SHP77 (cell line): ENCODE measurements at places on chromosomes 2 and 18.
A peak's percentile ranks its signal among the peaks of the same experiment; 100 is the strongest.

GRCh38 chr2:143345887-143346787 is 216.9 kb downstream of the ARHGAP15 start:
- no peak for DNase-seq

GRCh38 chr2:26039603-26040323 is 5.9 kb downstream of the RAB10 start:
- DNase-seq: no peak

DNA sequence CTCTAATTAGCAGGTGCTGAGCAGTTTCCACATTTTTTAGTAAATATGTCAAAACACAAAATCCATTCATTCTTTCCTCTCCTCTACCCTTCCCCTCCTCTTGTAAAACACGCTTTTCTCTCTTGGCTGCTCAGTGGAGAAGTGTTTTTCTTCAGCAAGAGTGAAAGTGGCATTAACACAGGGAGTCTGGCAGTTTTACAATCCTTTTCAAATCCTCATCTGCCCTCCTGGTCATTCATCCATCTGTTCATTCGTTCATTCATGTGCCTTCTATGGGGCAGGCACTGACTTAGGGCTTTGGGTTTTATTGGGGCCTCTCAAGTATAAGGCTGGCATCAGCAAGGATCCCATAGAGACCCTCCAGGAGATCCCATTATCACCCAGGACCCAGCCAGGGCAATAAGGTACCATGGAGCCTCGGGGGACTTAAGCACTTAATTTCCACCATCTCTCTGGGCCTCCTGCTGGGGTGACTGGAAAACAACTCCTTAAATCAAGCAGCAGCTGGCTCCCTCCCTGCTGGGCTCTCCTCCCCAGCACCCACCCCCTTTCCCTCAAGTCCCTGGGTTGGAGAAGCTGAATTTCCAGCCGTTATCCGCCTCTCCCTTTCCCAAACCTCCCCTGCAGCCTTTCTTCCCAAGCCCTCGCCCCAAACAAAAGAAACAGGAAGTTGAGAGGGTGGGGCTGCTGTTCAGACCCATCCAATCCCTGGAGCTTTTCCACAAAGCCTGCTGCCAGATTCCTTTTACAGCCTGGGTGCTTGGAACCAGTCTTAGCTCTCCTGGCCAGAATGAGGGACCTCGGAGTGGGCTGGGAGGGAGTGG is 32.6 kb downstream of the MARCHF4 start:
- peak; percentile 78 for DNase-seq

DNA sequence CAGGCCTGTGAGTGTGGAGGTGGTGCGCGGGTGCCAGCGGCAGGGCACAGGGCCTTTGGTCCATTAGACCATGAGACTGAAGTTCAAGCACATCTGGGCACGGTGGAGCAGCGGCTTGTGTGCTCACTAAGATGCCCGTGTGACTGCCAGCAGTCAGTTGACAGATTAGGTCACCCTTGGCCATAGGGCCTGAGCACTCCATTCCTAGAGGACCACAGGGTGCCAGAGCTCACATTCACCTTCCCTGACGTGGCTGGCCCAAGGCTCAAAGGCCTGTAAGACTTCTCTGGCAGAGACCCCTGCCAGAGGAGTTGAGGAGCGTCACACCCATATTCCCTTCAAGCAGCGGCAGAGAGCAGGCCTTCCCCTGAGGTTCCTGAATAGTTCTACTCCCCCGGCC is 650 bp downstream of the LHCGR start:
- no peak for DNase-seq

- DNase-seq: no peak
Observed at GRCh38 chr2:70868970-70869369, 33.4 kb upstream of the CD207 start.

- DNase-seq: peak; percentile 61
Observed at GRCh38 chr18:267380-267687, 513 bp downstream of the THOC1 start.

- DNase-seq: peak; percentile 72
Observed at GRCh38 chr18:23857756-23858155, 156.8 kb upstream of the TTC39C start.

DNA sequence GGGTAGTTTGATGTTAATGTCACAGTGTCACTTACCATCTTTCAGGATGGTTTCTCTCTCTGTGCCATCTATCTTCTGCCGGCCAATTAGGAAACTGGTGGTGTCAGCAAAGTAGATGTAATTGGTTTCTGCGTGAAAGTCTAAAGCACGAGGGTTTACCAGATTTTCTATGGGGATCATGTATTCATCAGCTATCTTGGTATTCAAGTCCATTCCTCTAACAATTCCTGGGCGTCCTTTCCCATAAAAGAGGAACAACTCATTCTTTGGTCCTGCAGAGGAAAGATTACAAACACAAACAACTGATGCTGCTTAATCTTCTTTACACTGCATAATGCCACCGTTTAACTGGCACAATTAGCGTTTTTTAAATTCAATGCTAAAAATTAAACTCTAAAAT is 1081.9 kb downstream of the LRP1B start:
- no peak for DNase-seq

DNA sequence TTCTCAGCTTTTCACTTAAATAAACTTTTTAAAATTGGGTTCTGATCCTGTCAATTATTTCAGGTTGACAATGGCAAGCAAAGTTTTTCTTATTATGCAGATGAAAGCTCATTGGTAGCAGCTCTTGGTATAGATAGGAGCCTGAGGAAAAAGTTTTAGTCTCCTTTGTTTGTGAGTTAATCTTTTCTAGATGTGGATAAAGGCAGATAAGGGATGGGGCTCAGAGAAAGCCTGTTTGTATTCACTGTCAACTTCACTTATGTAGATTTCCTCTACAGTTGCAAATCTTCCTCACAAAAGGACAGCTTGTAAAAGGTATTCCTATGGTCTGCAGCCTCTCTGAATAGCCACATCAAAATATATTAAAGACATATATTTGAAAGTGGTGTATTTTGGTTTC is 224.5 kb upstream of the SPOPL start:
- no peak for DNase-seq

- no peak for DNase-seq
Observed at GRCh38 chr2:160977376-160977775, 182.9 kb upstream of the TANK start.

- DNase-seq: peak; percentile 31
Observed at GRCh38 chr18:808086-808485, 4.0 kb downstream of the YES1 start.

DNA sequence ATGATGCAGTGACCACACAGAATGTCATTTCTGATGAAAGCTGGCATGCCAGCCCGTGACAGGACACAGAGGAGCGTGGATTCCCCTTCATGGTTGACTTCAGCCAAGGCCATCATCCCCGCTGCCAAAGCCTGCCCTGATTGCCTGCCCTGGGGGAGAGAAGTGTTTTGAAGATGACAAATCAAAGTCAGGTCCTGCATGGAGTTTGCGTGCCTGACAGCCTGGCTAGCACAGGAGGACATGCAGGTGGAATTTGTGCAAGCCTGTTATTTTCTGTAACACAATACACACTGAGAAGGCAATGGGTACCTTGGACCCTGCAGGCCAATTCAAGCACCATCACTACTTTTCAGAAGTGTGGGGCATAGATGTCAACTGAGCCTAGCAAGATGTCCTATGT is 5.4 kb upstream of the IL1R2 start:
- no peak for DNase-seq

GRCh38 chr2:212732860-212733259 is 194.3 kb upstream of the ERBB4 start:
- no peak for DNase-seq

- DNase-seq: no peak
Observed at GRCh38 chr2:128284841-128285240, 33.8 kb downstream of the HS6ST1 start.

DNA sequence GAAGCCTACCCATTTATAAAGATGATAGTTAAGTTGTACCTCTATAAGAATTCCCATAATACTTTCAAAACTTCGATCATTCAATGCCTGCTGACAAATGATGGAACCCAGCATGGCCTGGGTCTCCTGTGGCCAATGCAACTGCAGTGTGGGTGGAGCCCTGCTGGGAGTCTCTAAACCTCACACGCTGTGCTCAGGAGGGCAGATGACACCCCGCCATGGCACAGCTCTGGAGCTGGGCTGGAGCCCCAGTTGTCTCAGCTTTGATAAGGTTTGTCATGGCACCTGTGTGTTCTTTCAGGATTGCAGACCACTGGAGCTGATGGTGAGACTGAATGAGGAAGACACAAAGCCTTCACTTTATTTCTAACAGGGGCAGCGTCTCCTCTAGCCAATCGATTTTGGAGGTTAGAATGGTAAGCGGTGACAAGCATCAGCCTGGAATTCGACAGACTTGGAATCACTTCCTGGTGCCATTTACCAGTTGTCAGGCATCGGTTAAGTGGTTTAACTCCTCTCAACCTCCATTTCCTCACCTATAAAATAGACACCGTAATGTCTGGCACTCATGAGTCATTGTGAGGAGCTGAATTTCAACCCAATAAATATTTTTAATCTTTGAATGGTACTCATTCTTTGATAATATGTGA is 383.6 kb upstream of the SALL3 start:
- DNase-seq: no peak

DNA sequence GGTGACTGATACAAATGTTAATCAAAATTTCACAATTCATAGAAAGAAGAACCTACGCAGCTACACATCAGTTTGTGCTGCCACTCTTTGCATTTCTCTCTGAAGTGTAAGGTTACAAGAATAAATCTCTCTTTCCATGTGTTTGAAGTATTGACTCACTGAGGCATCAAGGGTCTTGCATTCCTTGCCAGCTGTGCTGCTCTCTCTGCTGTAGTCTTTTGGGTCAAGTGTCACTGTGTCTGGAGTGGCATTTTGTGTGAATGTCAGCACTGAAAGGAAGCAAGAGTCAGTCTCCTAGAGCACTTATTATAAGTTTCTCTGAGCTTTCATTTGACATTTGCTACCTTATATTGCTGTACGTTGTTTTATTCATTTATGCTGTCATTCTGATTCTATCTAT is 1696.1 kb upstream of the LRRTM1 start:
- no peak for DNase-seq

- DNase-seq: peak; percentile 72
Observed at GRCh38 chr2:216539791-216540241, 41.2 kb downstream of the RPL37A start.

- no peak for DNase-seq
Observed at GRCh38 chr2:27735263-27735904, 36.1 kb upstream of the MRPL33 start.

DNA sequence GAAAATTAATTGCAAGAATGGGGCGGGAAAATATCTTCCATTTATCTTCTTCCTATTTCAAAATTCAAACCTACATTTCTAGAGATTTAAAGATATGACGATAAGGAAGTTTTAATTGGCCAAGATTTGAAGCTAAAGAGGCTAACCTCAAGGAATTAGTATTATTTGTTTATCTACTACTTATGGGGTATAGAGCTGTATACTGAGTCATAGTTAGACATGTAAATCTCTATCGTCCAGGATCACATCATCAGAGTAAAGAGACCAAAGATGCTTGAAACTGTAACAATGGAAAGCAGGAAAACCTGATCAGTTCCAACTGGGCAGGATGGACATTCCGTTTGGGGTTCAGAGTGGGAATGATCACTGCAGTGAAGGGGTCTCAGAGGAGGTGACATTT is 95.2 kb upstream of the KLF7 start:
- no peak for DNase-seq

DNA sequence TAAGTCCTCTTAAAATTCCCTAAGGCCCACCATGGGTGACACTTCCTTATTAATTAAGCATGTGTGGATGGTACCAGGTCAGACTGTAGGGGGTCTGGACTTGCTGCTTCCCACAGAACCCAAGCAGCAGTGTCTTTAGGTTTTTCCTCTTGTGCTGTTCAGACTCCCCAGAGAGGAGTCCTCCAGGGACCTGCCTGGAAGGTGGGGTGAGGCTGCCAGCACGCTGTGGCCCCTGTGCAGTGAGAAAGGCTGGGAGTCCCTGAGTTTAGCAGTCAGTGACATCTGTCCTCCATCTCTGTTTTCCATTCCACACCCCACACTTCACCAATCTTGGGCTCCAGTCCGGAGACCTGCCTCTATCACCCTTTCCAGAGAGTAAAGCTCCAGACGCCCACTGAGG is 18.0 kb upstream of the ST3GAL5 start:
- DNase-seq: no peak

DNA sequence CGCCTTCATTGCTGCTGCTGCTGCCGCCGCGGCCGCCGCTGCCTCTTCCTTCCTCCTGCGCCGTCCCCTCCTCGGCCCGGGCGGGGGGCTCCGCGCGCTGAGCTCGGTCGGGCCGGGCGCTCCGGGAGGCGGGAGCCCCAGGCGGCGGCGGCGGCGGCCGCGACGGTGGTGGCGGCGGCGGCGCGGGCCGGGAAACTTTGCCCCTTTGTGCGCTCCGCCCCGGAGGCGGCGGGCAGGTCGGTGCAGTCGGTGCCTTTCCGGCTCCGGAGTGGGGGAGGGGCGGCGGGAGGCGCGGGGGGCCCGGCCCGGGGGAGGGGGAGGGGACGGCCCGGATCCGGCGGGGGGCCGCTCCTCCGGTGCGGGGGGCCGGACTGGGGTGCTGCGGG is 205 bp downstream of the TET3 start:
- peak; percentile 42 for DNase-seq

DNA sequence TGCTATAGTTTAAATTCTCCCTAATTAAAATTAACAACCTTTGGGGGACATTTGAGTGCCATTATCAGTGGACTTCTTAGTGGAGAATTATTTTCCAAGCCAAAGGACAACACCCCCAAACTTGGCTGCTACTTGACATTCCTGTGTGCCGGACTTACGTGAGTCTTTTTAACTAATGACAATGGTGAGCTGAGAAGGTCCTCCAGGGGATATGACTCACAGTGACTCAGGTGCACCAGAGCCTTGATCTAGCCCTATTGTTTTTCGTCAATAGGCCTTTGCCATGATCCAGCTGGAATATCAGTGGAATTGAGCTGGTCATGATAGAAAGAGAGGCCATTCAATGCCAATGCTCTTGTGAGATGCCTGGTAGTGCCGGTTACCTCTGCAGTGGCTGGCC is 118.1 kb upstream of the CXCR4 start:
- DNase-seq: no peak

DNA sequence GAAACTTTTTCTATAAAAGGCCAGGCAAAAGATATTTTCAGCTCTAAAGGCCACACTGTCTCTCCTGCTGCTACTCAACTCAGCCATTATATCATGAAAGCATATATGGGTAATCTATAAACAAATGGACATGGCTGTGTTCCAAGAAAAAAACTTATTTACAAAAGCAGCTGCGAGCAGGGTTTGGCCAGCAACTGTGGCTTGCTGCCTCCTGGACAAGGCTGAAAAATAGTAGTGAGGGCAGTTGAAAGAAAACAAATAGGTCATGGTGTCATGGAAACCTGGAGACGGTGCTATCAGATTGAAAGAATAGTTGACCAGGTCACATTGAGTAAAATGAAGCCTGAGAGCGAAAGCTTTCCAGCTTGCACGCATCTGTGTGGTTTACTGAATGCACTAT is 89.2 kb upstream of the LRATD1 start:
- DNase-seq: peak; percentile 46

GRCh38 chr2:204796581-204796980 is 251.3 kb downstream of the PARD3B start:
- no peak for DNase-seq

DNA sequence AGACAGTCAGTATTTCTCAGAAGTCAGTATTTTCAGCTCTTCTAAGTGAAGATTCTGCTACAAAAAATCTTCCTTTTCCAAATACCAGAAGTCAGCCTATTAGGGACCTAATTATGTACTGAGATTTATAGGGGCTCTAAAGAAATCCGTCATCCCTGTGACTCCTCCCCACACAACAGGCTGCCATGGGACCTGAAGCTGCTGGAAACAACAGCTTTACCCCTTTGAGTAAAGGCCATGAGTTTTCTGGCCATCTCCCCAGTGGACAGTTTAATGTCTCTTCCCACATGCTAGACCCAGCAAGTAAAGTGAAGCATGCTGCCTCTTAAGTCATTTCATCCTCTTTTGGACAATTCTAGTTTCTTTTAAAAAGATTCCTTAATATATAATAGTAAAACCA is 255.7 kb upstream of the ACVR2A start:
- no peak for DNase-seq
